ENCODE measurements at places on chromosomes 1 and 21.
A peak's percentile ranks its signal among the peaks of the same experiment; 100 is the strongest.

- DNase-seq: no peak
These were observed 5.3 kb upstream of the MROH9 start for GRCh38 chr1:170929835-170930554.

GRCh38 chr1:161171696-161172095, 5.5 kb downstream of the PPOX start:
- no peak for DNase-seq

- no peak for DNase-seq
These were observed 22.1 kb upstream of the CLSTN1 start for GRCh38 chr1:9845914-9846313.

DNA sequence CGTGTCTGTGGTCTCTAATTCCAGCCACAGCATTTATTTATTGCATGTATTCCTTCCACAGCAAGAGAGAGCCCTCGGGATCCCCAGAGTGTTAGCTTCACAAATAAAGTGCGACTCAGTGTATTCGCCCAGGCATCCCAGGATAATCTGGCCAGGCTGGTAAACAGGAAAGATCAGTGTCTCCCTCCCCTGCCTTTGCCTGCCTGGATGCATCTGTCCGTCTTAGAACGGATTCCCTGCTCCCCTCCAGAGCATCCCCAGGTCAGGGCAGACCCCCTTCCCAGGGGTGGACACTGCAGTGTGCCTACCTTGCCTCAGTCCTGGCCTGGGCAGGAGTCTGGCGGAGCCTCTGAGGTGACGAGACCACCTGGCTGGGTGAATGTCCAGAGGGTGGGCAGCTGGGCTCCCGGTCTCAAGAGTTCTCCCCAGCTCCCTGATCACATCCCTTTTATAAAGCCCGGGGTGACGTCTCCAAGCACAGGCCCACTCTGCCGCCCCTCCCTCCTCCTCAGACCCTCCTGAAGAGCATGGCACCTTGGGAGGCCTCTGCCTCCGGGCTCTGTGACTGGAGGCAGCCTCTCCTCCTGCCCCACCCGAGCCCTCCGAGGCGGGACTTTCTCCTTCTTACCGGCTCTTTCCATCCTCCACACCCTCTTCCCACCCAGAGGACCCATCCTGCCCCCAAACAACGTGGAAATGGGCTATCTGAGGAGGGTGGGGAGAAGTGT, at the start of gene KISS1:
Gene KISS1, minus strand, starts transcription at position 424 of the 728 bp plus-strand sequence. CDS start 3,615 bp downstream, outside the sequence.
- DNase-seq: no peak

GRCh38 chr1:116377541-116378529, 4.8 kb downstream of the ATP1A1 start:
- DNase-seq: no peak

GRCh38 chr1:110480356-110481096, 29.6 kb downstream of the PROK1 start:
- DNase-seq: no peak

- DNase-seq: no peak
These were observed 120.6 kb downstream of the CACNA1E start for GRCh38 chr1:181603735-181604410.

- DNase-seq: no peak
These were observed 230.0 kb downstream of the COP1 start for GRCh38 chr1:175976865-175977642.

- no peak for DNase-seq
These were observed 8.8 kb upstream of the PEAR1 start for GRCh38 chr1:156884560-156885184.

- no peak for DNase-seq
These were observed 466.1 kb downstream of the KCNT2 start for GRCh38 chr1:196142111-196142640.

DNA sequence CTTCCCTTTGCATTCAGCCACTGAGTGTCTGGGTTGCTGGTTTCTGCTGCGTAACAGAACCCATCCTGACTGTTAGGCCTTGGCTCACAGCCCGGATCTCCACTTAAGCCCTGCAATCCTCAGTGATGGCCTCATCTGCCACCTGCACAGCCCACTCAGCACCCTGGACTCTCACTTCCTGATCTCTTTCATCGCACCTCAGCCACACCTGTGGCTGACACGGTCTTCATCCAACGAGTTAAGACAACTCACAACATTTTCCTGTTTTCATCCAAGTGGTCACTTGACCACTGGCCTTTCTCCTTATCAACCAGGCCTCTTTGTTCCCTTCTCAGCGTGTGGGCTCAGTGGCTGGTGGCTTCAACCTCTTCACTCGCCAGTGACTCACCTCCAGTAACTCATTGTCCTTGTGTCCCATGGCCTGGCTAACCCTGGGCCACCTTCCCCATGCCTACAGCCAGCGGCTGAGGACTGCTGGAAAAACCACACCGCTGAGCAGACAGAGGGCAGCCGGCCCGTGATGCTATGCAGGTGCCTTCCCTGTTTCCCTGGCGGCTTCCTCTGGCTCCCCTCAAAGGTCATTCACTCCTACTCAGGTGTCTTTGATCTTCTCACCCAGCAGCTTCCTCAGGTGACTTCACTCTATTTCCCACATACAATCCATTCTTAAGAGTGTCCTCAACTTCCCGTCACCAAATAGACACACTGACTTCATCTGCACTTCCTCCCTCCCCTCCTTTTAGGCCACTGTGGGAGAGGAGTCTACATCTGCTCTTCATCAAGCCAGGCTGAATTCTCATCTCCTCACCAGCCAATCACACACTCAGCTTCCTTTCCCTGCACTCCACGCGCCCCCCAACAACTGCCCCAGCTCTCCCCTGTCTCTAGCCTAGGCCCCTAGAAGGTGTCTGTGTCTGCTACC, 19.9 kb upstream of the EDN2 start:
- no peak for DNase-seq

DNA sequence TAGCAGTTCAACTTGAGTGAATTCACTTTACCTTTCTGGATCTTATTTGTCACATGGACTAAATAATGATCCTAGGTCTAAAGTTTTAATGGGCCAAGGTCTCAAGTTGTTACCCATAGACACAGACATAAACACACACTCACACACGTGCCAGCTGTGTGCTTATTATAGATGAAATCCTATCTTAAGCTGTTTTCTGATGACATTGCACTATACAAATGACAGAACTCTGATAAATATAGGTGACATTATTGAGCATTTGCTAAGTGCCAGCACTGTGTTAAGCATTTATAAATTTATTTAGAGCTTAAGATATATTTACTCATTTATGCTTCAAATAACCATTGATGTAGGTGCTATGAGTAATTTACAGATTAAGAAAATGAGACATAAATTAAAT, 474.4 kb upstream of the NR5A2 start:
- no peak for DNase-seq

DNA sequence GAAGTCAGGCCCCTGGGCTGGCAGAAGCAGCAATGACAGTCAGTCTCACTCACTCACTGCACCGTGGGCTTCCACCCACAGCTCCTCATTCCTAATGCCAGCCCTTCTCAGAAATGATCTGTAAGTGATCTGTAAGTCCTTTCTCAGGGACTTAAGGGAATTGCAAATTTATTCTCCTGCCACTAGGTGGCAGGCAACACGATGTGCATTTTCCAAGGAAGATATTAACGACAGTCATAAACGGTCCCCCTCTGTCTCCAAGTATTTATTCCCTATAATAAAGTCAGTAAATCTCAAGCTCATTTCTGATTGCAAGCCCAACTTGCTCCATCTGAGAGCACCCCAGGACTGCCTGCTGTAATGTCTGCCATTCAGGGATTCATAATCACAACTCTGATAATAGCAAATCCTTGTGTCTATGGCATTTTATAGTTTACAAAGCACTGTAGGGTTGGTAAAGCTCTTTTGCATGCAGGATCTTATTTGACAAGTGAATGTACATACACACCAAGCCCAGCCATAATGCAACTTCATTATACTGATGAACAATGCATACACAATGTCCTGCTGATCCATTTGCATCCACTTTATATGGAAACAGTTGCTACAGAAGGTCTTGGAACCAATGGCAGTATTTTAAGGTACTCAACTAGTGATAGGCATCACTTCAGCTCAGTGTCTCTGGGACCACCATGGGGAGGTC, 380.5 kb upstream of the CAMK1G start:
- DNase-seq: no peak

DNA sequence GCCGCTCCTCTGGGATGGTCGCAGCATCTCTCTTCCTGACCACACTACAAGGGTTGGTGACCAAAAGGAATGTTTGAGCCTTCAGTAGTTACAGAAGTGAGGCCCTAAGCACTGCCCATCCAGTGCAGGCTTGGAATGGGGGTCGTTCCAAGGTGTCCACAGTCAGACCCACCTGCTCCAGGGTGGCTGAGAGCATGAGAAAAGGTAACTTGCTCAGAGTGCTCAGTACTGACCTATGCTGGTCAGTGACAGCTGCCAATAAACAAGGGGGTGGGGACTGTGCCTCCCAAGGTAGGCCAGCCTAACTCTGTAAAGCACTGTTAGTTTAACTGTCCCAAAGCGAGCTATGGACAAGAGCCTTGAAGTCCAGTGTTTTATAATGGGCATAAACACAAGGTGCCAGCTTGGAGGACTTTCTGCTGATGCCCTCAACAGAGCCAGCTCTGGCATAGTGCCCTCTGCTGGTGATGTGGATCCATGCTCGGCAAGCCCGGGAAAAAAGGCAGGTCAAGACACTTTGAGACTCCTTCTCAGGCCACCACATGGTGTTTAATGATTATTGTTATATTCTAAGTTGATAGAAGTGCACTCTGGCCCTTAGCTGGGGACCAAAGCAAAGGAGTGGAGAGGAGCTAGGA, 78.1 kb upstream of the DNAH14 start:
- peak; percentile 19 for DNase-seq

- DNase-seq: no peak
These were observed 42.7 kb downstream of the EIF2D start for GRCh38 chr1:206569556-206569955.

DNA sequence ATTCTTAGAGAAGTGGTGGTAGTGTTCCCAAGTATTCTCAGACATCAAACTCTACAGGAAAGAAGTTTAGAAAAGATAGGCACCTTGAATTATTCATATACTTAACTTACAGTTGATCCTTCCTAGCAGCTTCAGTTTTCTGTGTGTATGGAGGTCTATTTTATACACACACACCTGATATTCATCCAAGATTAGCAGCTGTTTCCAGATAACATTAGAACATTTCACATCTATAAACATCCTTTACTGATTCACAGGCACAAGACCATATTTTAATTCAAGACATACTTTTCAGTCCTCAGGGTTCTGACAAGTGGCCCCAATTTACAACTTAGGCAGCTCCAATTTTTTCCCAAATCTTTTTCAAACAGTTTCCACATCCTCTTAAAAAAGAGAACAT, 287.8 kb upstream of the USP25 start:
- DNase-seq: no peak

DNA sequence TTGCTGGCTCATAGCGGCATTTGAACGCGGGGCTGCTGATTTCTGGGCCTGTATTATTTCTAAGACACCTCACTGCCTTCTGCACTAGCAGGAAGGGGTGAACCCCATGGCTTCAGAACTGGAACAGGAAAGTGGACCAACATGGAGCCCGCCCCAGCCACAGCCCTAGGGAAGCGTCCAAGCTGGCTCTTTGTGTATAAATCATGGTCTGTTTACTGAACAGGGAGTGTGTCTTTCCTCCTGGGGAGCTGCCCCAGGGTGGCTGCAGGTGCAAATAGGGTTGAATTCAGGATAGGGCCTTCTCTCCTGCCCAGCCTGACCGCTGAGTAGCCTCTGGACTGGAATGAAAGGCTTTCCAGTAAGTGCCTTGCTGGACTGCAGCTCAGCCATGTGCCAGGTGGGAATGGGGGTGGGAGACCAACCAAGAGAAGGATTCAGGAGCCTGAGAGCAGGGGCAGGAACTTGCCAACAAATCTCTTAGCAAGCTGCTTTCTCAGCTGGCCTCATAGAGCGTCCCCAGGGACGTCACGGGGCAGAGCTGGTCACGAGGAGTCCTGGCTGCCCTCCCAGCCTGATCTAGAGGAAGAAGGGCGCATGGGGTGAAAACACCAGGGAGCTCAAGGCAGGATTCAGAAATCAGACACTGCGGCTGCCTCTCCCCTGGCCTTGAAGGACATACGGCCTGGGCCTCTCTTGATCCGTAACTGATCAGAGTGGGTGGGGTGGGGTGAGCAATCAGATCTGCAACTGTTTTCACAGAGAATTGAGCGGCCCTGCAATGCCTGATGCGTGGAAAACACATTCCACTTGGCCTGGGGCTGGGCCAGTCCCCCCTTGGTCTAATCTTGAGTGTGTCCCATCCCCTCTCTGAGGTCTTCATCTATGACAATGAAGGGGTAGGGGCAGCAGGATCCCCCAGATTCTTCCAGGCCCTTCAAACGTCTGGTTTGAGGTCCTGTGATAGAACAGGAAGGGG, 56.5 kb upstream of the SELENON start:
- no peak for DNase-seq

DNA sequence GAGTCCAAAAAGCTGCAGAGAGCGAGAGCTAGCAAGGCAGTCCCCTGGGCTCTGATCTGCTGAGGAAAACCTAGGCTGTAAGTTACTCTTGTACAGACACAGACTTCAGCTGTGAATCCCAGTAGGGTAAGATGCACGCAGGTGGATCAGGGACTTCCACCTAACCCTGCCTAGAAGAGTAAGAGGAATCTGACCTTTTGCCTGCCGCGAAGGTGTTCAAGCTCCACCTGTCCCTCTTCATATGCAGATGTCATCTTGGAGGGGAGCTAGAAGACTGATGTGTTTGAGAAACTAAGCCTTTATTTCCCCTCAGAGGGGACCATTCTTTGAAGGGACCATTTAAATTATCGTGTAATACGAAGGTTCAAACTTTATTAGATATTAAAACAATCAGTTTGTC, 108.6 kb upstream of the USP24 start:
- no peak for DNase-seq

- no peak for DNase-seq
These were observed 25.9 kb downstream of the TSPAN2 start for GRCh38 chr1:115063228-115063901.

- DNase-seq: no peak
These were observed 32.8 kb upstream of the IL19 start for GRCh38 chr1:206737729-206738201.

DNA sequence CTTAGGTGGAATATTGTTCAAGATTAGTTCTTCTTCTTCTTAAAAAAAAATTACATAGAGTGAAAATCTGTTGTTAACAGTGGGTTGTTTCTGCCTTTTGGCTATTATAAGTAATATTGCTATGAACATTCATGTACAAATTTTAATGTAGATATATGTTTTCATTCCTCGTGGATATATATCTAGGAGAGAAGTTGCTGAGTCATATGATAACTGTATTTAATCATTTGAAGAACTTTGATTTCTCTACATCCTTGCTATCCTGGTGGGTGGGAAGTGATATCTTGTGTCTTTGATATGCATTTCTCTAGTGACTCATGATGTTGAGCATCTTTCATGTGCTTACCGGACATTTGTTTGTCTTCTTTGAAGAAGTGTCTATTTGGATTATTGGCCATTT, 29.9 kb downstream of the MAST2 start:
- no peak for DNase-seq

Data from stimulated activated CD4-positive, alpha-beta T cell treated with anti-CD3 and anti-CD28 coated beads, Interleukin-1b, Interleukin-23, amount 100 ng/mL, for 24 hours (primary cell).